NCI-H69 (cell line): ENCODE measurements at places on chromosomes 2 and 18.

DNA sequence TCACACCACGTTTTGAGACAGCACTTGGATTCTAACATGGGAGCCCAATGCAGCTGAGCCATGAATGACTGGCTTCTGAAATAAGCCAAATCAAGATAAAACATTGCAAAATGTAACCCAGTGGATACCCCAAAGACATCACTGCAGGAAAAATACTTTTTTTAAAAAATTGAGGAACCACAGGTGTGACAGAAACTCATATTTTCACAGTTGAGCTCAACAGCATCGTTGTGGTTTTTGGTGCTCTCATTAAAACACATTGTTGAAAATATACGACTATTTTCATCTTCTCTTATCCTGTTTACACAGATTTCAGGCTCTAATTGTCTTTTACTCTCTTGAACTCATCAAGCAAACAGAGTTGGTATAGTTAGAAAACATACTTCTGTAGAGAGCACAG, 429.3 kb upstream of the VRK2 start:
- DNase-seq, result peak; percentile 1

- peak; percentile 29 for DNase-seq
These were observed 13.3 kb downstream of the TUBB6 start for GRCh38 chr18:12321333-12321732.

DNA sequence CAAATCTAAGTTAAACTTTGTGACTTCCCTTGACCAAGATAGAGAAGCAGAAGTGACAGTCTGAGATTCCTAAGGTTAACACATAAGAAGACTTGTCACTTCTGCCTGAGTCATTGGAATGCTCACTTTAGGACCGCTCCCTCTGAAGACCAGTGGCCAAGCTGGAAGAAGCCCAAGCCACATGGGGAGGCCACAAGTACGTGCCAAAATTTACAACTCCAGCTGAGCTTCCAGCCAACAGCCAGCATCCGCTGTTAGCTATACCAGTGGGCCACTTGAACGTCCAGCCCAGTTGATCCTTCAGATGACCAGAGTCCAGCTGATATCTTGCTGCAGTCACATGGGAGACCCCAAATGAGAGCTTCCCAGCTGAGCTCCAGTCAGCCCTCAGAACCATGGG, 18.1 kb upstream of the ANTXR1 start:
- no peak for DNase-seq

GRCh38 chr2:192150166-192150565, 44.6 kb downstream of the TMEFF2 start:
- DNase-seq, result no peak

GRCh38 chr2:20430035-20430434, 16.8 kb upstream of the RHOB start:
- no peak for DNase-seq

DNA sequence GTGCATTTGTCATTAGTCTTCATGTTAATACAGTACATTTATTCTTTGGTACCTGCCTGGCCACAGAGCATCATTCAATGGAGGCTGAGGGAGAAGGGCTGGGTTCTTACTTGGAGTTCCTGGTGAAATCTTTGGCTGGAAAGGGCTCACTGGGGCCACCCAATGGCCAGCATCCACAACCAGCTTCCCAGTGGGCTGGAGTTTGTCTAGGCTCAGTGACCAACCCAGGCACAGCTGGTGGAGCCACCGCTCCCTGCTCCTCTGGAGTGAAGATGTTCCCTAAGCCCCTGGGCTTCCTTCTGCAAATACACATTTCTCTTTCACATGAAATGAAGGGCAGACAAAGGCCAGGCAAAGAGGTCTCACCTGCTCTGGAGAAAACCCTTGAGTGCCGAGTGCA, 34.4 kb downstream of the EHD3 start:
- peak; percentile 5 for DNase-seq

- DNase-seq, result no peak
These were observed 143.1 kb upstream of the CTAGE1 start for GRCh38 chr18:22560797-22561196.
